ENCODE measurements at places on chromosomes 16 and 17. TPM values are rescaled to one million over a fixed set of nuclear protein-coding genes. Genes with fewer than 3 reads are reported as not detected.
A peak's percentile ranks its signal among the peaks of the same experiment; 100 is the strongest.

DNA sequence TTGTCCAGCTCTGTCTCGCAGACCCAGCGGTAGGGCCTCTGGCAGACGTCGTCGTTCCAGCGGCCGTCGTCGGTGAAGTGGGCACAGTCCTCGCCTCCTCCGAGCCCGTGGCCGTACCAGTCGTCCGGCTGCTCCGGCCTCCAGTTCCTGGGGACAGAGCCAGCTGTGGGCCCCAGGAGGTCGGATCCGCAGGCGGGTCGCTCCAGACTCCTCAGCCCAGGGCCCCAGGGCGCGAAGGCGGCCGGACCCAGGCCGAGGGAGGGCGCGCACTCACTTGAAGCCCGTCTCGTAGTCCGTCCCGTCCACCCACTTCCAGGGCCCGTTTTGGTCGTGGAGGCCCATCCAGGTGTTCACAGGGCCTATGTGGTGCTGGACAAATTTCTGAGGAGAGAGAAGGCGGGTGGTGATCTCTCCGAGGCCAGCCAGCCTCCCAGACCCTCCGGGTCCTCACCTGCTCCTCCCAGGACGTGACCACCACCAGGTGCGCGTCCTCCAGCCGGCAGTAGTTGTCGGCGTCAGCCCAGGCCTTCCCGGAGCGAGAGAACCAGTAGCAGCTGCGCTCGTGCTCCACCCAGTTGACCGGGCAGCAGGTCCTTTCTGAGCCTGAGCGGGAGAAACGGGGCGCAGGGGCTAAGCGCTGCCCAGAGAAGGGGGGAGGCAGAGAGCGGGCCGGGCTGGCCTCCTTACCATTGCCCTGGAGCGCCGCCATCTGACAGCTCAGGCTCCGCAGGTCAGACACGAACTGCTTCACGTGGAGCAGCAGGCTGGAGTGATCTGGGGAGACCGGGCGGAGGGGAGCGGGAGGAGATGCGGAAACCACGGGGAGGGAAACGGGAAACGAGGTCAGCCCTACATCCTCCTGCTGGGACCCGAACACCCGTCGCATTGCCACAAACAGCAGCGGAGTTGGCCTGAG lies 5.2 kb downstream of the ASGR1 start:
- DNase-seq, result peak; percentile 18

GRCh38 chr16:14056970-14057369 lies 14.1 kb upstream of the MRTFB start:
- DNase-seq, result peak; percentile 24

DNA sequence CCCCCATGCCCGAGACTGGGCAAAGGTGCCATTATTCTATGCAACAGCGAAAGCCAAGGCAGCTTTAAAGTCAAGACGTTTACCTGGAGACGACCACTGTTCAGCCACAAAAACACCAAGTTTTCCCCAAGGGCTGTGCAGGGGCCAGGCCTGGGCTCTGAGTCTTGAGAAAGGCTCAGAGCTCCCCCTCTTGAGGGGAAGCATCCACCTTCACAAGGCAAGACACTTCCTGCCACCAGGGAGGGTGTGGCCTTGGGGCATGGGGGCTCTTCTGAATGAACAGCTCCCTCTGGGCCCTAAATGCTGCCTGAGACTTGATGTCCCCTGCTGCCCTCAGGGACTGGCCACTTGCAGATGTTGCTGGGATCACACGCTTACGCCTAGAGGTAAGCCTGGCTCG lies 26.5 kb downstream of the PDIA2 start:
- no peak for DNase-seq

GRCh38 chr17:55898195-55898594 lies 147.3 kb downstream of the PCTP start:
- no peak for DNase-seq

The CDK12 gene
- total RNA-seq, result 15.6 TPM

The ACSM3 gene
- total RNA-seq, result 0.78 TPM

GRCh38 chr17:5588584-5588983 lies 4.3 kb upstream of the NLRP1 start:
- DNase-seq, result no peak

The BMERB1 gene
- 21.1 TPM for total RNA-seq

The OR2C1 gene
- not detected for total RNA-seq

The CLEC3A gene
- not detected for total RNA-seq

DNA sequence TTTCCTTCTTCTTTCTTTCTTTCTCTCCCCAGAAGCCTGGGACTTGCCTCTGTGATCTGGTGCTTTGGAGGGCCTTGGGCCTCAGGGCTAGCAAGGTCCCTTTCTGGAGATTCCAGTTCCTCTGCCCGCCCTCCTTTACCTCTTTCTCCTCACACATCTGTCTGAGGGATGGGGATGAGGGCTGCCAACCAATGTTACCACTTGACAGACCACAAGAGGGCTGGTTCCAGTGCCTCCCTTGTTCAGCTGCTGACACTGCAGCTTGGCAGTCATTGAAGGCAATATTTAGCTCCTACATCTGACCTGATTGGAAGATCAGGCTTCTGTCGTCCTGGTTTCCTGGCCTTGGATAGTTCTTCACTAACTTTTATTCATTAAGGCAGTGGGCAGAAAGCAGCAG lies 3.6 kb upstream of the ZNF652 start:
- peak; percentile 34 for DNase-seq

The VWA3A gene
- total RNA-seq, result not detected

The MGAT5B gene
- 4.9 TPM for total RNA-seq

The ARHGDIG gene
- not detected for total RNA-seq

The TGFB1I1 gene
- 27.5 TPM for total RNA-seq

DNA sequence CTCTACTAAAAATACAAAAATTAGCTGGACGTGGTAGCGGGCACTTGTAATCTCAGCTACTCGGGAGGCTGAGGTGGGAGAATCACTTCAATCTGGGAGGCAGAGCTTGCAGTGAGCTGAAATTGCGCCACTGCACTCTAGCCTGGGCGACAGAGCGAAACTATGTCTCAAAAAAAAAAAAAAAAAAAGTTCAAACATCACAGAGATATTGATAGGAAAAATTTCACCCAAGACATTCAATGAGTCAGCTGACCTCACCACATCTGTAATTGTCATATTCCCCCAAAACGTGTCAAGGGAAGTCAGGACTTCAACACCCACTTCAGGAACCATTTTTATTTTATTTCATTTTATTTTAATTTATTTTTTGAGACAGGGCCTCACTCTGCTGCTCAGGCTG lies 8.0 kb upstream of the PRSS27 start:
- DNase-seq, result no peak

All from RPMI7951 (cell line).